ENCODE measurements at places on chromosomes 13 and 19.

GRCh38 chr13:46288570-46289259 is 77.0 kb downstream of the LRRC63 start:
- peak; percentile 47 for DNase-seq

DNA sequence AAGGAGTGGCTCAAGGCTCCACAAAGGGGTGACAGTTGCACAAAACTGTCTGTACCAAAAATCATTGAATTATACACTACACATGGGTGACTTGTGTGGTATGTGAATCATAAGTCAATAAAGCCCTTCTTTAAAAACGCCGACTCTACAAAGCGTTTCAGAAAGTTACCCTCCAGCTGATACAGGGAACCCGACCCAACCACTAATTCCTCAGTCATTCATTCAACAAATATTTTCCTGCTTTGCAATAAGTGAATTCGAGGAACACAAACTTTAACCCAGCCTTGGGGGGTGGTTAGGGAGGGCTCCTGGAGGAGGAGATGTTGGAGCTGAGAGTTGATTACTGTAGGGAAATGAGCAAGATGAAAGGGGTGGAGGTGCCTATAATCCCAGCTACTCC is 32.0 kb downstream of the LTBP4 start:
- peak; percentile 25 for DNase-seq

- no peak for DNase-seq
These were observed 21.1 kb downstream of the CLEC17A start for GRCh38 chr19:14603990-14604387.

DNA sequence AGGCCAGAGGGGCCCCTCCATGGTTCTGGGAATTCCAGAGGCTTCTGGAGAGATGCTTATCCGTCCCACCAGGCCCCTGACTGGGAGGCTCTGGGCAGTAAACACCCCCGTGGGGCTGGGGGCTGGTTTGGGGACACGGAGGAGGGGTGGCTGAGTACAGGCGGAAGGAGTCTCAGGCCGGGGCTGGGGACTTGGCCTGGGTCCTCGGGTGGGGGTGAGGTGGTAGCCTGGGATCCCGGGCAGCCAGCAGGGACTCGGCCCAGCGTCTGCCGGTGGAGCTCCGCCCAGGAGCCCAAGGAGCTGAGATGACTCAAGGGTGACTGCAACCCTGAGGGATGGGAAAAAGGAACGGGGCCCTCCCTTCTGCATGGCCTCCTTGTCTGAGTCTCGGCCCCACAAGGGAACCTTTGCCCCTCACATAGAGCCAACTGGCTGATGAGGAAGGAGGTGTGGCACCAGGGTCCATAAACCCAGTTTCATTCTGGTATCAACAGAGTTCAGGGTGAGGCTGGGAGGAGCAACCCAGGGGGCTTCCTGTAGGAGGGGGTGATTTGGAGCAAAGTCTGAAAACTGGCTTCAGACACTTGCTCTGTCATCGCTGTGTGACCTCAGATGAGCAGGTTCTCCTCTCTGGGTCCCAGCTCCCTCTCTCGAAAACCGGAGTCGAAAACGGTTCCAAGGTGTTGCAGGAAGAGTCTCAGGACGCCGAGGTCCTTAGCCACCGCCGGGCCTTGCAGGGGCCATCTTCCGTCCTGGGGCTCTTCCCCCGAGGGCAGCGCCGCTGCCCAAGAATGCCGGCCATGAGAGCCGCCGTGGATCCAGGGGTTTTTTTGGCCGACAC is 809 bp downstream of the MISP start:
- DNase-seq: peak; percentile 98

DNA sequence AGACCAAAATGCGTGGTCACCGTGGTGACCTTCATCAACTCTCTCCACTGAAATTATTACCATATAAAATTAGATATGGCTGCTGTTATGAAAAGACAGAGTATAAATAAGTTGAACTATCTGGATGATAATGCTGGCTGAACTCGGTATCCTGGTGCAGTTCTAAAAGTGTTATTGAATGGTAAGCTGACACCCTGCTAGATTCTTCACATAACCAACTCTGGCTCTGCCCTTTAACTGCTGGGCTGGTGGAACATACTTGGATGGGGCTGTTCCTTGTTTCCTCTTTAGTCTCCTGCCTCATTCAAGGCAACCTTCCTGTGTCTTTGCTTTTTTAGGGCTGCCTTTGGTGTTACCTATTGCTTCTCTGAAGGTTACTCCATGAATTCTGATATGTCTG is 106.9 kb downstream of the FGF9 start:
- DNase-seq: no peak

- DNase-seq: peak; percentile 35
These were observed 117.3 kb downstream of the RAB20 start for GRCh38 chr13:110444226-110444653.

GRCh38 chr13:39918620-39919236 is 263.3 kb downstream of the COG6 start:
- no peak for DNase-seq

DNA sequence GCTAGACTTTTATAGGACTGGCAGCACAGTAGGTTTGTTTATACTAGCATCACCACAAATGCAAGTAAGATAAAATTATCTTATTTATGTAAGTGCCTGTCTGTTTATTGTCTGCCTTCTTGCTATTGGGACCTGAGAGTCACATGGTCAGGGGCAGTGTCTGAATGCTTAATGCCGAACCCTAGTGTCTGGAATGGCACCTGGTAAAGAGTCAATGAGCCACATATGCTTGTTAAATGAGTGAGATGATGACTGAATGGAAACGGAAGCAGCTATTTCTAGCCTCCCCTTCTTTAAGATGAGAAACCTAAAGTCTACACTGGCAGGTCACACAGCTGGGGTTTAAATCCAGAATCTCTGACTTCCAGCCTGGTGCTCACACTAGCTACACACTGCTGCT is 92.2 kb downstream of the STOML3 start:
- DNase-seq: no peak

- no peak for DNase-seq
These were observed 7.7 kb downstream of the IRF2BP1 start for GRCh38 chr19:45878043-45878794.

All from AG20443 (cell line).